Central memory CD8-positive, alpha-beta T cell (primary cell): ENCODE measurements at places on chromosomes 16 and 17.

- no peak for DNase-seq
Observed at GRCh38 chr17:77235370-77235941, 94.7 kb downstream of the SEC14L1 start.

- no peak for DNase-seq
Observed at GRCh38 chr17:43695970-43696865, 34.5 kb upstream of the MEOX1 start.

DNA sequence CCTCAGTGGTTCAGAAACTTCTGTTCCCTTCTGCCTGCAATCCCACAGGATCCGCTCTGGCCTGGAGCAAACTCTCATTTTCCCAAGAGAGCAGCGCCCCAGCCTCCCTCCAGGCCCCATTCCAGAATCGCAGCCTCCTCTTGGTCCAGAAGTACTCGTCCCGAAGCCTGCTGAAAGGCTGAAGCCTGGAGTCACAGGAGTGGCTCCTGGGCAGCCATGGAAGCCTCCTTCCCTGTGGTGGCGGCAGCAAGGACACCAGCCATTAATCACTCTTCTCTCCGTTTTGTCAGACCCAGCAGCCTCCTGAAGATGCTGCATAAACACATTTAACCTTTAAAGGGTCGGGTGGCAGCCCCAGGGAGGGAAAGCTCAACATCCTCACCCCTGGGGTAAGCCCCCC is 66.9 kb upstream of the TNRC6C start:
- DNase-seq, result no peak

DNA sequence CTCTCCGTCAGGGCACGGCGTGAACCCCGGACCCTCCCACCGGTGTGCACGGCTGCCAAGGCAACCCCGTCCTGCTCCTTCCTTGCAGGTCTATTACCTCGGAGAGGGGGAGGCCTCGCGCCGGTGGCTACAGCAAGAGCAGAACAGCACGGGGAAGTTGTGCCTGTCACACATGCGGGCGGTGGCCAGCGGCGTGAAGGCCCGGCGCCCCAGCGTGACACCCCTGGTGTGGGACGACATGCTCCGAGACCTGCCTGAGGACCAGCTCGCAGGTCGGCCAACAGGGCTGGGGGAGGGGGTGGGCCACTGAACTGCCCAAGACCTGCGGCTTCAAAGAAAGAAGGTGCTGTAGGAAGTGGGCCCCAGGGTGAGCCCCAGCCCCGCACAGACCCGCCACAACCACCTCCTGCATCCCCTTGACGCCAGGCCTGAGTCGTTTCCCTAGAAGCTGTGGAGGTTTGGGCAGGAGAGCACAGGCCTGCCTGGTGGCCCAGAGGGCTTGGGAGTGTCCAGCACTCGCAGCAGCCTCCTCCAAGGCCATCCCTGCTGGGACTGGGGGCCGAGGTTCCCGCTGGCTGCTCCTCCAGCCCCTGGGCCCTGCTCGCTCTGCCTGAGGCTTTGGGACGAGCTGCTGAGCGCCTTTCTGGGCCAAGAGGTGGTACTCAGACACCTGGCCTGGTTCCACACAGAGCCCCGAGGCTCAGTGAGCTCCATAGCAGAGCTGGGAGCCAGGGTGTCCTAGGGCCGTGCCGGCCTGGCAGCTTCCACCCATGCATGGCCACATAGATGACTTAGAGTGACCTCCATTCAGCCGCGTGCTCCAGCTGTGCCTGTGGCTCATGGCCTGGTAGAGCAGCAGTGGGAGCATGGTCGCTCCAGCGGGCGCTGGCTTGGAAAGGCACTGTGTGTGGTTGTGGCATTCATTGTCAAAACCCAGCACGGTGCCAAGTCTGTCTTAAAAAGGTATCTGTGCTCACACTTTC is 14.7 kb downstream of the CYBC1 start:
- no peak for DNase-seq

DNA sequence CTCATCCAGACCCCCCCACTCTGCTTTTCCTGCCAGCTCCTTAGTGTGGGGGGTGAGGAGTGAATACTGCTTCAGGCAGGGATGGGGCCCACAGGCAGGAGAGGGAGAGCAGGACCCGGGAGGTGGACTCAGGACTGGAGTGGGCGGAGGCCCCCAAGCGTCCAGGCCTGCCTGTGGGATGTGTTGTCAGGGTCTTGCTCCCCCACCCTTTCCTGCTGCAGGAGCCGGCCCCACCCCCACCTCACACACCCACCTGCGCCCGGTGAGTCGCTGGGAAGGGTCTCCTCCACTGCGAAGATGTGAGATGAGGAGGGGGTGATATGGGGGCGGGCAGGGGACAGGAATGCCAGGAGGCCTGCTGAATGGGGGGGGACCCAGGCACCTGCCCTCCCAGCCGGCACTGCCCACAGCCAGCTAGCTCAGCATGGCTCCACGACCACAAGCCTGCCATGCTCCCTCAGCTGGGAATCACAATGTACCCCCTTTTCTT is 1.1 kb downstream of the FAM171A2 start:
- no peak for DNase-seq

DNA sequence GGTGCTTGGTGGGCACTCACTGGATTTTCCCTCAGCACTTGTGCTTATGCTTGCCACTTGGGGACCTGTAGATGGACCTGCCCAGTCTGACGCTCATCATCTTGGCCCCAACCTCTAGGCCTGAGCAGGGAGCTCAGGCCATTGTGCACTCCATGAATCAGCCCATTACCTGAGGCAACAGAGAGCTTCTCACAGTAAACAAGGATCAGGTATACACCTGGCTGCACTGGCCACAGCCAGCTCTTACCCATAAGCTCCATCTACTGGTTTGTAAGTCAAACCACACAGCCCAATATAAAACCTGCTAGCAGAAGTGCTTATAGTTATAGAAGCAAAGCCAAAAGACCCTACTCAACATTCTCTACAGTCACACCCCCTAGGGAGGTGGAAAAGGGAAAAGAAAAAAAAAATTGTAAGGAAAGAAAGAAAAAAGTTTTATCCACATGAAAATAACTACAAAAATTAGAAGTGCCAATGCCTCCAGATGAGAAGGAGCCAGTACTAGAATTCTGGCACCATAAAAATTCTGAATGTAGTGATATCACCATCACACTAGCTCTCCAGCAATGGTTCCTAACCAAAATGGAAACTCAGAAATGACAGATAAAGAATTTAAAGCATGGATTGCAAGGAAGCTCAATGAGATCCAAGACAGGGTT is 87.8 kb upstream of the CDH5 start:
- no peak for DNase-seq
